ENCODE measurements at places on chromosomes 5 and 9. TPM values are rescaled to one million over a fixed set of nuclear protein-coding genes. Genes with fewer than 3 reads are reported as not detected.
A peak's percentile ranks its signal among the peaks of the same experiment; 100 is the strongest.

GRCh38 chr9:70170151-70170790, 88.5 kb upstream of the SMC5 start:
- DNase-seq, result no peak

- peak; percentile 27 for DNase-seq
Measured at GRCh38 chr5:61071526-61071925, 90.7 kb downstream of the SMIM15 start.

The ESM1 gene
- 0.55 TPM for total RNA-seq

The TSPAN17 gene
- total RNA-seq, result 79.9 TPM

DNA sequence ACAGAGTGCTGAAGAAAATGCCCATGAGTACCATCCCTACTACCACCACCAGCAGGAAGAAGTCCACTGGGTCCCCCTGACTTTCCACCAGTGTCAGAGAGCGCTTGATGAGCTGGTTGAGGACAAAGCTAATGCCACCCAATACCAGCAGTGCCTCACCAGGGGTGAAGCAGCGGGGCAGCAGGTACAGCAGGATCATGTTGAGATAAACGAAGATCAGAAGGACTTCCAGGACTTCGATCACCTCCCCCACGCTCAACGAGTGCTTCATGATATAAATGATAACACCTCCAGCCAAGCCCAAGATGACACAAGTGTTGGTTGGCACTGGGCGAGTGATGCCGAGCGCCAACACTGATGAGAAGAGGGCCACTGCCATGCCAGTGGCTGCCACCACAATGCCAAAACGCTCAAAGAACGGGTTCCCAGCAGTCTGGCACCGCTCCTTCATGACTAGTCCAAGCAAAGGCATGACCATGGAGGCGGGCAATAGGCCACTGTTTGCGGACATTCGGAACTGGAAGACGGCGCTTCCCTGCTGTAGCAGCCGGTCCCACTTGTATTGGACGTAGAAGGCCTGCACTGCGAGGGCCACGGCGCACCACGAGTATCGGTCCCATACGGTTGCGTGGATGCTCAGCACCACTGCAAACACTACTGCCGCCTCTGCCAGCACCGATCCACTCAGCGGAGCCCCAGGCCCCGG, 679 bp downstream of the DOLK start:
- DNase-seq, result no peak

DNA sequence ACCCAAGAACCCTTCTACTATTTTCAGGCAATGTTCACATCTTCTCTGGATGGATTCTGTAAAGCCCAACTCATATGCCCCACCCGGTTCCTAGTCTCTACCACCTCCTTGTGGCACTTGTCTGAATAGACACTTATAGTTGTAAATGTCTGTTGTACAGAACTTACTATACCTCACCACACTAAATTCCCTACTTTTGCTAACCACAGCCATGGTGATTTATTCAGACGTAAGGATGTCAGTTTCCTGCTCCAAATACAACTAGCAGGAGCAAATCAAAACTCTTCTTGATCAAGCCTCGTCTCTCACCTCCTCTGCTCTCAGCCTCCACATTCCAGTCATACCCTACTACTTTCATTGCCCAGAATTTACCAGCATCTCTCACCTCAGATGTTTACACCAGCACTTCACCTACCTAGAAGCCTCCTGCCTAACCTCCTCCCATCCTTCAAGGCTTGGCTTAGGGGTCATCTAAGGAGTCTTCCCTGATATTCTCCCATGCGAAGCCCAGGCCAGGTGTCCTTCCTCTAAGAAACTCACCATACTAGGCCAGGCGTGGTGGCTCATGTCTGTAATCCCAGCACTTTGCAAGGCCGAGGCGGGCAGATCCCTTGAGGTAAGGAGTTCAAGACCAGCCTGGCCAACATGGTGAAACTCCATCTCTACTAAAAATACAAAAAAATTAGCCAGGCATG, 75.5 kb downstream of the MAPKAP1 start:
- no peak for DNase-seq

- DNase-seq, result no peak
Measured at GRCh38 chr9:6936103-6936502, 178.3 kb downstream of the KDM4C start.

- DNase-seq, result no peak
Measured at GRCh38 chr9:125514468-125514867, 192.5 kb downstream of the MAPKAP1 start.

- no peak for DNase-seq
Measured at GRCh38 chr9:101458963-101459631, 23.5 kb upstream of the ALDOB start.

DNA sequence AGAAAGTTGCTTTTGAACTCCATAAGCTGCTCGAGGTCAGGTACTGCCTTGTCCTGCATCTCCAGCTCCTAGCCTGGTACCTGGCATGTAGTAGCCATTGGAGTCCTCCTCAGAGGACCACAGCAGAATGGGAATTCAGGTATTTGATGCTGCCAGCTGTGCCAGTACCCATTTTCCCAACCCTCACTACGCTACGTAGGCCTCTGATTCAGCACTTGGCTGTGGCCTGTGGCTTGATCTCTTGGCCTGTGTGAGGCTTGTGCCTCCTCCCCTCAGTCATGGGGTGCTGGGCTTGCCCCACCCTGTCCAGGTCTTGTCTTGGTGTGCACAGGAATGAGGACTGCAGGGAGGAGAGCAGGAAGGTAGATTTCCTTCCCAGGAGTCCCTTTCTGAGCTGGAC, 11.8 kb downstream of the OTULIN start:
- DNase-seq, result peak; percentile 42

- no peak for DNase-seq
Measured at GRCh38 chr9:79572032-79572607, 355 bp downstream of the TLE4 start.

The KIF4B gene
- not detected for total RNA-seq

DNA sequence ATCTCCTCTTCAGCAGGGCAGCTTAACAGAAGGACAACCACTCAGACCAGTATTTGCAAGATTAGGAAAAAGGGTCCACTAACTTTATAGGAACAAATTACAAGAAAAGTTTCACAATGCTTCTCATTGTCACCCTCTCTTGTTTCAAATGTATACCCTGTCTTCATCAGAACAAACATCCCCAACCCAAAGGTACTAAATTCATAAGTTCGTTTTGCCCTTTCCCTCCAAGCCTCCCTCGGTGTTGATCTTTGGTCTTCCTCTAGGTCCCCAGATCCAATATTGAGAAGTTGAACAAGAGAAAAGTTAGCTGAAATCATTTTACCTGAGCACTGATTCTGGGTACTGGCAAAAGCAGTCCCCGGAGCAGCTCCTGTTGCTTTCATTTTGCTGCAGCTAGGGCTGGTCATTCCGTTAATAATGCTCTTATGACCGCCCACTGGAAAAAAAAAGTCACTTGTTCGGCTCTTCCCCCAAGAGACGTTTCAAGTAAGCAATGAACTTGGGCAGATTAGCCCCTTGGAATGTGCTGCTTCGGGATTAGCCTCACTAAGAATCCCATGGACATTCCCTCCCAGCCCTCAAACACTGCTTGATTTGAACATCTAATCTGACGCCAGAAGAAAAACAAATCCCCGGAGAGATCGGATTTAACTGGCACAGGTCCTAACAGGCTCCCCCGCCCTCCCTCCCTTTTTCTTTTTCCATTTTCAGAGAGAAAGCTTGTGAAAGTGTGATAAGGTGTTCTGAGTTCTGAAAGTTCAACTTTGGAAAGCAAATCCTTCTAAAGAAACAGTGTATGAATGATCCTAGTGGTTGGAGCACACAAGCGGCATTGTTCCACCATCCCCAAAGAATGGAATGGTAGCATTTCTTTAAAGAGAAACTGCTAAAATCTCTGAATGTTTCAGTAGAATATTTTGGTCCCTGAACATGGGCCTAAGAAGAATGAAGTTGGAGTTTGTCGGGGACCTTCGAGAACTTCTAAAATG, 252.5 kb downstream of the TRPM3 start:
- DNase-seq, result peak; percentile 25

The LCN6 gene
- 12.5 TPM for total RNA-seq

The GPR151 gene
- not detected for total RNA-seq

DNA sequence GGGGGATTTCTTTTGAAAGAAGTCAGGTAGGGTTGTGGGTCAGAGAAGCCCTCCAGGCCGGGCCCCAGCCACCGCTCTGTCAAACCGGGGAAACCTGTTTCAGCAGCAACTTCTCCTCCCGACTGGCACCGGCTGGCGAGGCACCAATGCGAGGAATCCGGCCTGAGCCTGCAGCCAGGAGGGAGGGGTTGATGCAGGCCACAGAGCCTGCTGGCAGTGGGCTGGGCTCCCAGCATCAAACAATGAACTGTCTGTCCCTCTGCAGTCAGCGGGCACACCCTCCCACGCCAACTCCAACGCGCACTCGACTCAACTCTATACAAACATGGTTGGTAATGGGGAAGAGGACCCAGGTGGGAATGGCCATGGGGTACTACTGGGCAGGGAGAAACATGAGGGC, 12.1 kb downstream of the PCDH1 start:
- DNase-seq, result peak; percentile 96

The TTF1 gene
- 4.0 TPM for total RNA-seq

GRCh38 chr5:141135718-141136266, 786 bp downstream of the PCDHB5 start:
- DNase-seq, result no peak

The SELENOP gene
- total RNA-seq, result 484 TPM

DNA sequence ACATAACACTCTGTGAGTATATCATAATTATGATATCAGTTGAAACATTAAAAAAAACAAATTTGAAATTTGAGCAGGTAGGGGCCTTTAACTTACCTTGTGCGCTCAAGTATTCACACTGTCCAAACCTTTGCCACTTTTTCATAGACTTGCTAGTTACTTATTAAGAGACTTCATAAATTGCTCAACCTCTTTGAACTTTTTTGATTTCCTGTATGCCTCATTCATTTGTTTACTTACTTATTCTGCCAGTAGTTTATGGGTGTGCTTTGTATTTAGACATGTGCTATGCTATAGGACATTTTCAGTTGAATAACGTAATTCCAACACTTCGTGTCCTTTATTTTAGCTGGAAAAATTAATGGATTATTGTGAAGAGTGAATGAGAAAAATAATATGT, 204.8 kb downstream of the HCN1 start:
- no peak for DNase-seq

DNA sequence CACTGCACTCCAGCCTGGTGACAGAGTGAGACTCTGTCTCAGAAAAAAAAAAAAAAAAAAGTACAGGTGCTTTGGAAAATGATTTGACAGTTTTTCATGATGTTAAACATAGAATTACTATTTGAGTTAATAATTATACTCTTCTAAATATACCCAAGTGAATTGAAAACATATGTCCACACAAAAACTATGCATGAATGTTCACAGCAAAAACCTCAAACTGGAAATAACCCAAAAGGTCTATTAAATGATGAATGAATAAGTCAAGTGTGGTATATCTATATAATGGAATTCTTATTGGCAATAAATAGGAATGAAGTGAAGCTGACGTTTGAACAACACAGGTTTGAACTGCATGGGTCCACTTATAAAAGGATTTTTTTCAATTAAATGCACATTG, 207.2 kb upstream of the DAB2 start:
- no peak for DNase-seq
